AG04450 (cell line): ENCODE measurements at places on chromosomes 6 and 20.

GRCh38 chr6:62652692-62653328 lies 366.8 kb upstream of the KHDRBS2 start:
- DNase-seq = no peak

- DNase-seq = no peak
Measured at GRCh38 chr6:33620158-33620855, 815 bp upstream of the ITPR3 start.

DNA sequence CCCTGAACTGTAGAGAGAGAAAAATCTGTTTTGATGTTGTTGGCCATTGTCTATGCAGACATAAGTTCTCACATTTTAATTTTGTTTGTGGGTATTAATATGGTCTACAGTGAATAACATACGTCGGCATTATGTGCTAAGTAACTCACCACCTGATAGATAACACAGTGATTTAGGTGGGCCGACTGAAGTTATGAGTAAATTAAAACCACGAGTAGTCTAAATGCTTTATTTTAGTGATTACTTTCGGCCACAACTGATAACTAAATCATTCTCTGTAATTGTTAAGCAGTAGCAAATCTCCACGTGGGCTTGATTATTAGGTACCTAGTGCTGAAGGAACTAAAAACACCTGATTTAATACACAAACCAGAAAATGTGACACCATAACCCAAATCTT lies 1.1 kb downstream of the DOP1A start:
- DNase-seq = no peak

- DNase-seq = no peak
Measured at GRCh38 chr6:163808231-163808630, 393.7 kb downstream of the QKI start.

- DNase-seq = no peak
Measured at GRCh38 chr6:15658181-15658744, 4.6 kb downstream of the DTNBP1 start.

- DNase-seq = no peak
Measured at GRCh38 chr6:46015119-46015968, at the start of gene CLIC5. Gene CLIC5 (minus strand): TSS chr6:46015860. CDS start chr6:46015542, 318 bp downstream.

GRCh38 chr6:2865694-2866151 lies 24.1 kb upstream of the SERPINB1 start:
- no peak for DNase-seq

DNA sequence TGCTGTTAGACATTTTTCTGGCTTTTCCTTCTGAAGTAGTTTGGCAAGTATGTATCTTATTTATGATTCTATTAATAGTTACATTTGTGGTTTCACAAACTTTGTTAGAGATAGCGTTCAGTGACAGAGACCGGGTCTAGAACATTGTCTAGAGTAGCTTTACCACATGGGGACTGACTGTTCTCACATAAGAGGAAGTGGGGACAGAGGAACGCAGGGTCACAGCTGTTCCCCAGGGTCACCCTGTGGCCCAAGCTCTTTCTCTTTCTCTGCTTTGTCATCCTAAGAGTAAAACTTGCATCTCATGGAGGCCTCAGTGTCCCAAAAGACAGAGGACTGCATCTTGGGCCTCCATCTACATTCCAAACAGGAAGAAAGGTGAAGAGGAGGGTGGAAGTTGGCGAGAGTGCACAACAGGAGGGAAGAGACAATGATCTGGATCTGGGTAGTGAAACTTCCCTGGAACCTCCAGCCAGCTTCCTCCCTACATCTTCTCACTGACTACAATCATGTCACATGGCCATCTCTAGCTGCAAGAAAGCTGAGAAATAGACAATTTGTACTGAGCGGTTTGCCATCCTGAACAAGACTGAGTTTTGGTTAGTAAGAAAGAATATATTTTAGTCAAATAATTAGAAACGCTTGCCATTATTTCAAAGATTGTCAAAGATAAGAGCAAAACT lies 645.8 kb upstream of the ARID1B start:
- no peak for DNase-seq

GRCh38 chr6:106305740-106306139 lies 19.8 kb downstream of the ATG5 start:
- DNase-seq = no peak

DNA sequence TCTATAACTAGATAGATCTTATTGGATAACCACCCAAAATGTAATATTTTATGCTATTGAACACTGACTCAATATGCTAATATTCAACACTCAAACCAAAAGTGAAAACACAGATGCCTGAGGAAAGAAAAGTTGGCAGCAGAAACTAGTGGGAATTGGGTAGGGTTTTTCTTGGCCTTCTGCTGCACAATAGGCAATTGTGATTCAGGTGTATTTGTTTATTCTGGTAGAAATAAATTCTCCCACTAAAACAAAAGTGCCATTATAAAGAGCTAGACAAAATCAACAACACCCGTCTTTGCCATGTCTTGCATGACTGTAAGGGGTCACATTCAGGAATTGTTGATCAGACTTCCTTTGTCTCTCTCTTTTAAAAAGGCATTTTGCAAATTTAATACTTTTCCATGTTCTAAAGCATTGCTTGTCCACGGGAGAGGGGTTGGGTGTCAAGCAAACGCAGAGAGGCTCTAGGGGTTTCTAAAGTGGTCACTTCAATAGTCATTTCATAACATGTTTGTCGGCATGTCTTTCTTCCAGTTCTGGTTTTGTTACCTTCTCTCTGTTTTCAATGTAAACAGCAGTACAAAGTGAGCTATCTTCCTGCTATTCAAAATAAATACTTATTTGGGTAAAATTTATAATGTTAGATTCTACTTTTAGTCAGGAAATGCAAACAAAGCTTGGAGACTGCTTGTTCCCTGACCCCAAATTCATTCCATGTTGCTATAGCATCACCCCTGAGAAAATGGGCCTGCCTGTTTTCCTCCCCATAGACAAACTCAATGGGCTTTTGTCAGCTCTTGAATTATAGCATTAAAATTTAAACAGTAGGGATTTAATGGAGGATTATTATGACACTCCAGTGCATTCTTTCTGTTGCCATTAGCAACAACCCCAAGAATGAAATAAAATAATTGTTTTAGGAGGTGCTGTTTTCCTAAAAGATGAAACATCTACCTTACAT lies 217.0 kb upstream of the CCN2 start:
- no peak for DNase-seq

DNA sequence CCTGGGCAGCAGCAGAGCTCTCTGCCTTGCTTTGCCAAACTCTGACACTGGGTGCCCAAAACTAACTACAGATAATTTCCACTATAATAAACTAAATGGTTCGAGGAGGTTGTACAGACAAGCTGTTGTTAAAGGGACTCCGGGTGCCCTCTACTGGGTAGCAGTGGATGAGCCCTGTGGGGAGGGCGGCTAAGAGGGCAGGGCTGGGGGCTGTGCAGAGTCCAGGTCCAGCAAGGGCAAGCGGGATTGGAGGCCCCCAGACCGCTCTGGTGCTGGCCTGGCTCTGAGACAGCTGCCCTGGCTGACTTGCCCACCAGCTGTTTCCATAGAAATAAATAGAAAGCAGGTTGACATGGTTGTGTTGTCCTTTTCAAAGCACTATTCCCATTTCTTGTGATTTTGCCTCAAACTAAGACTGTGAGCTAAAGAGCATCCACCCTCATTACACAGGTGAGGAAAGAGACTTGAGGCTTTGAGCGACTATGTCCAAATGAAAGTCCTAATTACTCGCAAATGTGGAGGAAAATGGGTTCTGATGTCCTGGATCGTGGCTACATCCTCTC lies 167.6 kb upstream of the CST7 start:
- no peak for DNase-seq

DNA sequence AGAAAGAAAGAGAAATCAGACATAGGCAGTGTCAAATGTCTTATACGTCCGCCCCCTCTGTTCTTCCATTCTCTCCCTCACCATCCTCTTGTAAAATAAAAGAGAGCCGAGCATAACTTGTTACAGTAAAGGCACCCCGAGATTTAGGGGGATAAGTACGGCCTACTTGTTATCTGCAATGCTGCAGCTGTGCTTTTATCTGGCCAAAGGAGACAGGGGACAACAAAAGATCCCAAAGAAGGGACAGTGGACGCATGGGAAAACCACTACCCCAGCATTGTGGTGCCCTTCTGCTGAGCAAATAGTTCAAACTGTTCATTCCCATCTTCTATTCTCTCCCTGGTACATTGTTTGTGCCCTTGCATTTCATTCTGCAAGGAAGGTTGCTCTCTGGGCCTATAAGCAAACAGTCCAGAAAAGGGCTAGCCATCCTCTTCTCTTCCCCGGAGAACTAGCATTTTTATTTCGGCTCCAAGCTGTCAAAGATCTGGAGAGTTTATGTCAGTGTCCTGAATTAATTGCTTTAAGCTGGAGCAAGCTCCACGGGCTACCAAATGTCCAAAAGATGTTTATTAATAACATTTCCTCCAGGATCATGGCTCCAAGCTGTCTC lies 22.3 kb downstream of the FOXA2 start:
- no peak for DNase-seq

DNA sequence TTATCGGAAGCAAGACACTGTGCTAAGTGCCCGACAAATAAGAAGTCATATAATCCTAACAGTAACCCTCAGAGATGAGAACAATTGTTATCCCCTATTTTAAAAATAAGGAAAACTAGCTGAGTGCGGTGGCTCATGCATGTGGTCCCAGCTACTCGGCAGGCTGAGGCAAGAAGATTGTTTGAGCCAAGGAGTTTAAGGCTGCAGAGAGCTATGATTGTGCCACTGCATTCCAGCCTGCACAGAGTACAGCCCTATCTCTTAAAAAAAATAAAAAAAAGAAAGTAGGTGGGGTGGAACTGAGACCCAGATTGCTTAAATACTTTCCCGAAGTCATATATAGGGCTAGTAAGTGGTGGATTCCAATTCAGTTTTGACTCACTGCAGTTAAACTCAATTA lies 84.7 kb downstream of the UST start:
- DNase-seq = no peak

GRCh38 chr6:168411130-168411529 lies 29.9 kb upstream of the SMOC2 start:
- no peak for DNase-seq

DNA sequence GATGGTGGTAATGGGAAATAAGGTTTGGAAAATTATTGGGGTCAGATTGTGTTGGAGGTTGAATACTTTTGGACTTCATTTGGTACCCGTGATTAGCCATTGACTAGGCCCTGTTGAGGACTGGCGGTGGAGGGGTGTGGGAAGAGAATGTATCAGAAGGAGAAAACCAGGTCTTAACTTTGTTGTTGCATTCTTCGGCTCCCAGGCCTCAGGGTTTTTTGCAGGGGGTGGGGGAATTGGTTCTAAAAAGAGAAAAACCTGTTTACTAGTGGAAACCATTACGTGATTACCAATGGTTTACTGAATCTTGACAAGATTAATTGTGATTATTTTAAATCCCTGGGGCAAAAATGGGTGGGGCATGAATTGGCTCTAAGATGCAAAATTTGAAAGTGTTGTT lies 85.1 kb downstream of the PHF20 start:
- no peak for DNase-seq

DNA sequence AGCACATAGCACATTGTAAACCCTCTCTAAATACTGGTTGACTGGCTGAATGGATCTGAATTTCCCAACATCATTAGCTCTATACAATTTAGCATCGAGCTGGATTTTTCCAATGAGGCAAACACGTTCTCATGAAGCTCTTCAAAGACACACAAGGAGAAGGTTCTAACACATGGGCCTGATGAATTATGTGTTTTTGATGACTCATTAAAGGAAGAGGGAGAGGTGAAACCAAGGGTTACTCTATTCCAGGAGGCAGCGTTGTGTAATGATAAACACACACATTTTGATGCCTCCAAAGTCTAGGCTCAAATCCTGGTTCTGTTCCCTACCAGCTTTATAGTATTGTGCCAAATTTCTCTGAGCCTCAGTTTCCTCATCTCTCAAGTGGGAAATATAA lies 84.3 kb downstream of the PFDN4 start:
- no peak for DNase-seq

- DNase-seq = no peak
Measured at GRCh38 chr20:63533871-63534393, 3.2 kb downstream of the PTK6 start.
